ENCODE measurements at places on chromosomes 6 and 20. TPM values are rescaled to one million over a fixed set of nuclear protein-coding genes. Genes with fewer than 3 reads are reported as not detected.

DNA sequence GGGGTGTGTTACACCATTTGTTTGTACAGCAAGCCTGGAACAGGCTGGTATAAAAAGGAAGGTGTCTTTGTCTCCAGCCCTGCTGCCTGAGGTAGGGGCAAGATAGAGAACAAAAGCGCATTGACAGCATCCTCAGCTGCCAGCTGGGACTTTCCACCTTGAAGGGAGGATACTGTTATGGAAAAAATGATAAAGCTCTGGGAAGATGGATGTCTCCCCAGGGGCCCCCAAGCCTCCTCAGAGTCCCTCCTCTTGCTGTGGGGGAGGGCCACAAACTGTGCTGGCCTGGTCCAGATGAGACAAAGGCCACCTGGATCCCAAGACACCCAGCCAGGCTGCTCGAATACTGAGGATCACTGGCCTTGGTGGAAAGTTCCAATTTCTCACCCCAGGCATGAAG lies 13.0 kb downstream of the REM1 start:
- peaks cover 16% of the 10 kb centered on the region for H3K27me3 ChIP-seq
- no peak overlapping the region for H3K4me3 ChIP-seq
- H3K4me1 ChIP-seq, result peaks cover 7% of the 10 kb centered on the region

GRCh38 chr6:165961233-165961632 lies 206.4 kb downstream of the TBXT start:
- H3K4me3 ChIP-seq, result no peak overlapping the region
- no peaks in the 10 kb centered on the region for H3K4me1 ChIP-seq
- H3K27ac ChIP-seq, result no peak overlapping the region
- no peak for DNase-seq
- no peaks in the 10 kb centered on the region for H3K27me3 ChIP-seq
- H3K36me3 ChIP-seq, result no peaks in the 10 kb centered on the region

TFAP2C gene
- total RNA-seq, result not detected

DNA sequence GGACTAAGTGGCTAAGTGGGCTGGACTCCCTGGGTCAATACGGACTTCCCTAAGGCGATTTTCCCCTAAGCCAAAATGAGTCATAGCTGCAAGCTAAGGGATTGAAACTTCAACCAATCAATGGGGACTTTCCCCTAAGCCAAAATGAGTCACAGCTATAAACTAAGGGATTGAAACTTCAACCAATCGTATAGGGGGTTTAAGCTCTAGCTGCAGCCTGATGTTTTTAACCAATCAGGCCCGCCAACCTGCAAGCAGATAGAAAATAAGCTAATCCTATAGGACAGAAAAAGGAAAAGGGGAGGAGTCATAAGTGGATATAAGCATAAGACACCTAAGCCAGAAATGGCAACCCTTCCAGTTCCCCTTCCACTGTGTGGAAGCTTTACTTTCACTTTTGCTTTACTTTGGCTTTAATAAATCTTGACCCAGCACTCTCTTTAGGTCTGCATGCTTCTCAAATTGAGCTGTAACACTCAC lies 655.0 kb upstream of the HS3ST5 start:
- H3K27ac ChIP-seq, result no peak overlapping the region
- peaks cover 9% of the 10 kb centered on the region for H3K36me3 ChIP-seq

CAP2 gene
- total RNA-seq, result not detected

EFCAB8 gene
- 0.39 TPM for total RNA-seq

MEP1A gene
- not detected for total RNA-seq

MICB gene
- 36.1 TPM for total RNA-seq

DNA sequence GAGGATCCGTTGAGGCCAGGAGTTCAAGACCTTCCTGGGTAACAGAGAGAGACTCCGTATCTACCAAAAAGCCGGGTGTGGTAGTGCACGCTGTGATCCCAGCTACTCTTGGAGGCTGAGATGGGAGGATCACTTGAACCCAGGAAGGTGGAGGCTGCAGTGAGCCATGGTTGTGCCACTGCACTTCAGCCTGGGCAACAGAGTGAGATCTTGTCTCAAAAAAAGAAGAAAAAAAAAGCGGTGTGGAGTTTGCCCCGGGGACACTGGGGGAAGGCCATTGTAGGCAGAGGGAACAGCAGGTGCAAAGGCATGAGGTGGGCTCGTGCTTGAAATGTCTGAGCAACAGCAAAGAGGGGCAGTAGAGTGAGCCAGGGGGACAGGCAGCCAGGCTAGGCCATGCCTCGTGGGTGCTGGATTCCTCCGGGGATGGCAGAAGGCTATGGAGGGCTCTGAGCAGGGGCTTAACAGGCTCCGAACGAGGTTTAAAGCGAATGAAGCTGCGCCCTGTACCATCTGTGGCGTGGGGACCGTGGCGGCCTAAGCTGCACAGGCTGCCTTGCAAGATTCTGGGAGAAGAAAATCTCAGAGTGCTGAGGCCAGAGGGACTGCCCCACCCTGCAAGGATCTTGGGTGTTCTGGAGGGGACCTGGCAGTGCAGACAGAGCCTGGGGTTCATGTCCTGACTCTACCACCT lies 36.9 kb upstream of the NOL4L start:
- H3K4me3 ChIP-seq, result no peak overlapping the region
- no peaks in the 10 kb centered on the region for H3K36me3 ChIP-seq
- no peaks in the 10 kb centered on the region for H3K4me1 ChIP-seq
- H3K27me3 ChIP-seq, result peaks cover 11% of the 10 kb centered on the region
- DNase-seq, result no peak

DNA sequence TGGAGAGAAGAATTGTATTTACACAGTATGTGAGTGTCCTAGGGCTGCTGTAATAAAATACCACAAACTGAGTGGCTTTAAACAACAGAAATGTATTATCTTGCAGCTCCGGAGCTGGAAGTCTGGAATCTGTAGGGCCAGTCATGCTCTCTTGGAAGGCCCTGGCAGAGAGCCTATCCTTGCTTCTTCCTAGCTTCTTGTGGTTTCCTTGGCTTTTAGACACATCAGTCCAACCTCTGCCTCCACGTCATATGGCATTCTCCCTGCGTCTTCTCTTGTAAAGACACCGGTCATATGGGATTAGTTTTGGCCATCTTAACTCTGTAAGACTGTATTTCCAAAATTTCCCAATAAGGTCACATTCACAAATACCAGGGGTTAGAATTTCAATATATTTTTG lies 10.8 kb downstream of the FNDC1 start:
- no peak overlapping the region for H3K4me3 ChIP-seq
- no peak for DNase-seq
- no peaks in the 10 kb centered on the region for H3K36me3 ChIP-seq
- peaks cover 24% of the 10 kb centered on the region for H3K27me3 ChIP-seq

GRCh38 chr6:23681743-23682142 lies 444.3 kb upstream of the NRSN1 start:
- no peak for DNase-seq
- no peaks in the 10 kb centered on the region for H3K4me1 ChIP-seq
- no peaks in the 10 kb centered on the region for H3K27me3 ChIP-seq

- no peaks in the 10 kb centered on the region for H3K27me3 ChIP-seq
- H3K36me3 ChIP-seq, result no peaks in the 10 kb centered on the region
- no peak overlapping the region for H3K27ac ChIP-seq
- H3K4me3 ChIP-seq, result no peak overlapping the region
Measured at GRCh38 chr6:8707956-8708772, 272.8 kb upstream of the SLC35B3 start.

DNA sequence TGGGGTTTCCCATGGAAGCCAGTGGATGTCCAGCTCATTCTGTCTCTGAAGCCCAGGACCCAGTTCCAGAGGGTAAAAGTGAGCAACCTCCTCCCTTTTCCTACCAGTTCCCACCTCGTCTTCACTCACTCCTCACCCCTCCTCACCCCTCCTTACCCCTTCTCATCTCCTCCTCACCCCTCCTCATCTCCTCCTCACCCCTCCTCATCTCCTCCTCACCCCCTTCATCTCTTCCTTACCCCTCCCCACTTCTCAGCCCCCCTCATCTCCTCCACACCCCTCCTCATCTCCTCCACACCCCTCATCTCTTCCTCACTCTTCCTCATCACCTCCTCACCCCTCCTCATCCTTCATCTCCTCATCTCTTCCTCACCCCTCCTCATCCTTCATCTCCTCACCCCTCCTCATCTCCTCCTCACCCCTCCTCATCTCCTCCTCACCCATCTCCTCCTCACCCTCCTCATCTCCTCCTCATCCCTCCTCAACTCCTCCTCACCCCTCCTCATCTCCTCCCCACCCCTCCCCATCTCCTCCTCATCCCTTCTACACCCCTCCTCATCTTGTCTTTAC lies 246.1 kb downstream of the MYLK4 start:
- no peak overlapping the region for H3K27ac ChIP-seq
- no peaks in the 10 kb centered on the region for H3K4me1 ChIP-seq
- H3K4me3 ChIP-seq, result no peak overlapping the region

- no peak for DNase-seq
- no peak overlapping the region for H3K4me3 ChIP-seq
- H3K4me1 ChIP-seq, result no peaks in the 10 kb centered on the region
- H3K27me3 ChIP-seq, result peaks cover 8% of the 10 kb centered on the region
Measured at GRCh38 chr6:150536835-150537234, 62.9 kb upstream of the PLEKHG1 start.

DNA sequence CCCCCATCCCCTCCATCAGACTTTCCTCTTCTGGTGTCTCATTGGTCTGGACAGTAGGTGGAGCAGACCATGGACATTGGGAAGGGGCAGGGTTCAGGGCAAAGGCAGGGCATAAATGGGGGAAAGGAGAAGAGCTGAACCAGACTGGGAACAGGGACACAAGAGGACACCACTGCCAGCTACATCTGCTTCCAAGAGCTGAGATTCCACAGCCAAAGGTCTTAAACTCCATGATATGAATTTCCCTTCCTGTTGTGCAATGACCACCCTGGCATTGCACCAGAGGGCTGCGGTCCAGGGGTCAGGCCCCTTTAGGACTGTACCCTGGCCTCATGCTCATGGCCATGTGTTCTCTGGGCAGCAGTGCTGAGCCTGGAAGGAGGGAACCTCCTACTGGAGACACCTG lies 137.9 kb downstream of the MAFB start:
- no peak for DNase-seq
- H3K27ac ChIP-seq, result no peak overlapping the region
- peaks cover 2% of the 10 kb centered on the region for H3K27me3 ChIP-seq
- no peaks in the 10 kb centered on the region for H3K4me1 ChIP-seq
- H3K4me3 ChIP-seq, result no peak overlapping the region
- no peaks in the 10 kb centered on the region for H3K36me3 ChIP-seq

- no peaks in the 10 kb centered on the region for H3K4me1 ChIP-seq
- H3K27me3 ChIP-seq, result no peaks in the 10 kb centered on the region
- no peak overlapping the region for H3K4me3 ChIP-seq
Measured at GRCh38 chr6:78942446-78942845, 75.1 kb downstream of the IRAK1BP1 start.

SLC17A3 gene
- 0.66 TPM for total RNA-seq

DNA sequence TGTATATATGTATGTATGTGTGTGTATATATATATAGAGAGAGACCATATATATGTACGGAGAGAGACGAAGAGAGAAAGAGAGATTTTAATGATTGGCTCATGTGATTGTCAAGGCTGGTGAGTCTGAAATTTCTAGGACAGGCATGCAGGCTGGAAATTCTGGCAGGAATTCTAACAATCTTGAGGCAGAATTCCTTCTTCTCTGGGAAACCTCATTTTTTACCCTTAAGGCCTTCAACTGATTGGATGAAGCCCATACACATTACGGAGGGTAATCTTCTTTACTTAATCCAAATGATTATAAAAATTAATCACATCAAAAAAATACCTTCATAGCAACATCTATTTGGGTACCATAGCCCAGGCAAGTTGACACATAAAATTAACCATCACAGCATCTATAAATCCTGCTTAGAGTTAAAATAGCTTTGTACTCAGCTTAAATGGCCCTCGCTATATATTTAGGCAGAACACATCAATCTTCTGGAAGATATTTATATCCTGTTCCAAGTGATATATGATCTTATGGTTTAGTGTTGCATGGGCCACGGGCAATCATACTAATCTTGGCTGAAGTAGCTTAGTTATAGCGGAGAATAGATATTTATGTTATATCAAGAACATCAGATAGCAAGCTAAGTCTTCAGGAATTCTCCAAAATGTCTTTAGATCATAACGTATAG lies 36.6 kb downstream of the ABRACL start:
- H3K27me3 ChIP-seq, result peaks cover 6% of the 10 kb centered on the region
- no peak for DNase-seq

- H3K4me1 ChIP-seq, result peaks cover 6% of the 10 kb centered on the region
- H3K27ac ChIP-seq, result no peak overlapping the region
- no peaks in the 10 kb centered on the region for H3K27me3 ChIP-seq
Measured at GRCh38 chr6:107345393-107345792, 114.0 kb downstream of the PDSS2 start.

DNA sequence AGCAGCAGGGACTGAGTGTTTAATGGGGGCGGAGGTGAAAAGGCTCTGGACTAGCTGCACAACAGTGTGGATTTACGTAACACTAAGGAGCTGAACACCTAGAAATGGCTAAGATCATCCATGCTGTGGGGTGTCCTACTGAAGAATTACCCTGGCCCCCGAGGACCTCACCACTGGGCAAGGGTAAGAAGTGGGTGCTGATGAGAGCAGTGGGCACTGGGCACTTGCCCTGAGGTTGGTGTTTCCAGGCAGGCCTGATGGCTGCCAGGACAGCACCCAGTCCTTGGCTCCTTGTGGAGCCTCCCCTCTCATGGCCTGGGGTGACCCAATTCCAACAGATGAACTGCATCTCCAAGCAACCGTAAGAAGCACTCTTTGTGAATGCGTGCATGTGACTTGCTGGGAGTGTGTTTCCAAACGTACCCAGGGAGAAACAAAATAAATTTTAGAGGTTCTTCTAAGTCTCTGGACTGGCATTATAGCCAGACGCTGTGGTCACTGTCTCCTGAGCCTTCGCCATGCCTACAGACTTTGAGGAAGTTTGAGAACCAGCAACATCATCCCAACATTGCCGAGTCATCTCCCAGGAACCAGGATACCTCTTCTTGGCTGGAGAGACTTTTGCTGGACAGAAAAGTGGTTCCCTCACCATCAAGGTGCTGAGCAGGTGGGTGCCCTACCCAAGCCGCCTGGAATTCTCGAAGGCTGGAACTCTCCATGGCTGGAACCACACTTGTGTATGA lies 245.9 kb downstream of the ERMARD start:
- peaks cover 4% of the 10 kb centered on the region for H3K27me3 ChIP-seq
- no peak overlapping the region for H3K4me3 ChIP-seq
- peaks cover under 1% of the 10 kb centered on the region for H3K4me1 ChIP-seq
- H3K36me3 ChIP-seq, result no peaks in the 10 kb centered on the region
- H3K27ac ChIP-seq, result no peak overlapping the region
- DNase-seq, result no peak

DNA sequence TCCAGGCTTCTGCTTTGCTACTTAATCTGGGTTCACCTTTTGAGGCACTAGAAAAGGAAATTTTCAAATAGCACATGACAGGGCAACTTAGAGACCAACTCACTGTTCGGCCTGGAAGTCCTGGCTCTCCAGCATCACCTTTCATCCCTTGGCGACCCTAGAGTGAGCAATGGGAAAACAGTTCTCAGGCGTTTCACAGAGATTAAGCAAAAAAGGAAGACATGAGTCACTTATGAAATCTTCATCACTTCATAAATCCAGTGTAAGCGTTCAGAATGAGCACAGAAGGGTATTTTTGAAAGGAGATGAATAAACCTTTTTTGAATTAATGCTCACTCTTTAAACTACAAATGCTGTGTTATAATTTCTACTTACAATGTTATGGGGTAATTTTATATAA lies 104.0 kb downstream of the COL12A1 start:
- H3K36me3 ChIP-seq, result no peaks in the 10 kb centered on the region
- DNase-seq, result no peak
- H3K27me3 ChIP-seq, result no peaks in the 10 kb centered on the region
- no peaks in the 10 kb centered on the region for H3K4me1 ChIP-seq

- no peaks in the 10 kb centered on the region for H3K36me3 ChIP-seq
- H3K4me3 ChIP-seq, result no peak overlapping the region
- no peak for DNase-seq
- H3K27ac ChIP-seq, result no peak overlapping the region
Measured at GRCh38 chr20:59705651-59706399, 101.5 kb downstream of the PHACTR3 start.
